Activated CD4-positive, alpha-beta memory T cell treated with anti-CD3 and anti-CD28 coated beads for 36 hours (primary cell): ENCODE measurements at places on chromosomes 4 and X. TPM values are rescaled to one million over a fixed set of nuclear protein-coding genes. Genes with fewer than 3 reads are reported as not detected.

MRFAP1 gene
- 122 TPM for total RNA-seq

PABPC1L2B gene
- total RNA-seq = not detected

IL21 gene
- total RNA-seq = 65.1 TPM

RHOXF2B gene
- not detected for total RNA-seq

SUPT20HL2 gene
- not detected for total RNA-seq

MSANTD1 gene
- 0.39 TPM for total RNA-seq

RASL11B gene
- total RNA-seq = 0.40 TPM

DNA sequence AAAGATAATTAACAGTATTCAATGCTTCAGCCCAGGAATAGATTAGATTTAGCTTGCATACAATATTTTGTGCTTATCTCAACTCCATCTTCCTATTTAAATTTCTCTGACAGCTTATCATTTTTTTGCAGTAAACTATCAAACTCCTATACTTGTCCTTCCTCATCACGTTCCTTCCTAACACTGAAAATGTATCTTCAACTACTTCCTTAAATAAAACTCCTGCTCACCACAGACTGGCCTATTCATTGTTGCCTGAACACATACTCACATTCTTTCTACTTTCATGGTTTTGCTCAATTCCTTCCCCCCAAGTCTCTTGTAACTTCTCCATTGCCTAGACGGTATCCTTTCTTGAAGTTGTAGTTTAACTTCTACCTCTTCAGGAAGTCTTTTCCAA lies 28.5 kb upstream of the PTPN13 start:
- peaks cover 7% of the 10 kb centered on the region for H3K4me1 ChIP-seq
- H3K36me3 ChIP-seq = no peaks in the 10 kb centered on the region
- DNase-seq = no peak
- no peak overlapping the region for H3K4me3 ChIP-seq

- no peak overlapping the region for H3K27ac ChIP-seq
- no peak for DNase-seq
- H3K27me3 ChIP-seq = no peaks in the 10 kb centered on the region
These were observed 97.1 kb downstream of the IQCM start for GRCh38 chr4:149718500-149718899.

- peaks cover 1% of the 10 kb centered on the region for H3K27me3 ChIP-seq
- no peak overlapping the region for H3K4me3 ChIP-seq
- no peaks in the 10 kb centered on the region for H3K4me1 ChIP-seq
- no peak for DNase-seq
- H3K36me3 ChIP-seq = no peaks in the 10 kb centered on the region
These were observed 441.2 kb upstream of the NR3C2 start for GRCh38 chr4:148883435-148883834.

GRCh38 chr4:186808630-186809018 lies 85.0 kb upstream of the FAT1 start:
- no peak for DNase-seq
- no peaks in the 10 kb centered on the region for H3K27me3 ChIP-seq
- H3K36me3 ChIP-seq = no peaks in the 10 kb centered on the region
- no peak overlapping the region for H3K27ac ChIP-seq
- H3K4me1 ChIP-seq = no peaks in the 10 kb centered on the region

- no peak for DNase-seq
- no peaks in the 10 kb centered on the region for H3K27me3 ChIP-seq
- no peaks in the 10 kb centered on the region for H3K4me1 ChIP-seq
- no peak overlapping the region for H3K27ac ChIP-seq
- no peak overlapping the region for H3K4me3 ChIP-seq
These were observed 194.8 kb upstream of the FAT1 start for GRCh38 chr4:186918466-186918865.

DNA sequence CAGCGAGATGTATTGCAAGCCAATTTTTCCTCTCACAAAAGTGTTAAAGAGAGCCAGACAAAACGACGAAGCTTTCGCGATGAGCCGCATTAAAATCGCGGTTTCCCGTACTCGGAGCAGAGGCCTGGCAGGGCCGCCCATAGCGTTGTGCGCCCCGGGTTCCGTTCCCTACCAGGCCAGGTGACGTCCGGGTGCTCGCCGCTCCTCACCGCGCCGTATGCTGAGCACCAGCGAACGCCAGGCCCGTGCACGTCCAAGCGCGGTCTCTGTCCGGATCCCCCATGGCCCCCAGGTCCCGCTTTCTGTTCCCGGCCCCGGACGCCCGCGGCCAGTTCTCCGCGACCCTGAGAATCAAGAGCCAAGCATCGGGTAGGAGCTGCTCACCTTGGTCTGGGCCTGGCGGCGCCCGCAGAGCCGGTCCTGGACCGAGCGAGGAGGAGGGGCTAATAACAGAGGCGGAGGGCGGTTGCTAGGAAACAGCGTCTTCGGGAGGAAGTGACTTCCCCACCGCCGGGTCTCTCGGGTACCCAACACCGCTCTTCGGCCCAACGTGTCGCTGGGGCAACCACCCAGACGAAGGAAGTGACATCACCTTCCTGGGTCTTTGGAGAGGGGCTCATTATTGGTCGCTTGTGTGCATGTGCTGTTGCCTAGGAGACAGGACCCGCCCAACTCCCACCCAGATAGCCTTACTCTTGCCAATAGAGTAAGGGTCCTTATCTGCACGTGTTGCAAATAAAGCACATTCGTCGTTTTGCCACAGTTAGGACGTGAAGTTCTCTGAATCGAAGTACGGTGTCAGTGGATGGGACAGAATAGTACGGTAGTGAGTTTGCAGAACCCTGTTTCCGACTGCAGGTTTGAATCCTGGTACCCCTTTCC lies at the start of gene MAP9:
Gene MAP9 (minus strand): TSS at position 579 of the 882 bp plus-strand sequence. CDS start 1,115 bp downstream, outside the sequence.
- H3K36me3 ChIP-seq = peaks cover 5% of the 10 kb centered on the region
- H3K27ac ChIP-seq = peak within 1 kb of the TSS; percentile 84
- H3K4me1 ChIP-seq = peaks cover 16% of the 10 kb centered on the region
- peak within 1 kb of the TSS; percentile 86 for H3K4me3 ChIP-seq
- H3K27me3 ChIP-seq = no peaks in the 10 kb centered on the region
- peak; percentile 92 for DNase-seq

GRCh38 chr4:1246901-1247863 lies 1.7 kb downstream of the CTBP1 start:
- H3K4me1 ChIP-seq = peaks cover 64% of the 10 kb centered on the region
- H3K27ac ChIP-seq = peak overlapping the region; percentile 92
- no peaks in the 10 kb centered on the region for H3K27me3 ChIP-seq
- peak; percentile 48 for DNase-seq
- H3K4me3 ChIP-seq = peak overlapping the region; percentile 87

DNA sequence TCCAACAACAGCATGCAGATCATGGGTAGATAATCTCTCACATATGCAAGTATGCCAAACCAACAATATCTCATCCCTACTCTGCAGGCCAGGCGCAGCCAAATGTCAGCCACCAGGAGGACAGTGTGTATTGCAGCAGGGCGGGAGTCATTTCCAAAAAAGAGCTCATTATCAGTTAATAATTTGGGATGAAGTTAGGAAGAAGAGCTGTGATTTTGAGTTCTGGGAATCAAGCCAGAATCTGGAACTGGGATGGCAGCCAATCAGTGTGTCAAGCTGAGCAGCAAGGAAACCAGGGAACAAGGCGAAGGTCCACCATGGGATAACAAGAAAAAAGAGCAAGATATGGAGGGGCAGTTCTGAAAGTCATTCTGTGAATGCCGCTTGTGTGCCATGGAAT lies 88.2 kb upstream of the CAMK2D start:
- H3K27ac ChIP-seq = no peak overlapping the region
- H3K4me1 ChIP-seq = no peaks in the 10 kb centered on the region
- no peaks in the 10 kb centered on the region for H3K36me3 ChIP-seq
- H3K4me3 ChIP-seq = no peak overlapping the region

GRCh38 chrX:9433596-9433995 lies 31.3 kb upstream of the TBL1X start:
- no peaks in the 10 kb centered on the region for H3K4me1 ChIP-seq
- H3K4me3 ChIP-seq = no peak overlapping the region
- H3K27ac ChIP-seq = no peak overlapping the region
- H3K27me3 ChIP-seq = no peaks in the 10 kb centered on the region
- no peak for DNase-seq

DNA sequence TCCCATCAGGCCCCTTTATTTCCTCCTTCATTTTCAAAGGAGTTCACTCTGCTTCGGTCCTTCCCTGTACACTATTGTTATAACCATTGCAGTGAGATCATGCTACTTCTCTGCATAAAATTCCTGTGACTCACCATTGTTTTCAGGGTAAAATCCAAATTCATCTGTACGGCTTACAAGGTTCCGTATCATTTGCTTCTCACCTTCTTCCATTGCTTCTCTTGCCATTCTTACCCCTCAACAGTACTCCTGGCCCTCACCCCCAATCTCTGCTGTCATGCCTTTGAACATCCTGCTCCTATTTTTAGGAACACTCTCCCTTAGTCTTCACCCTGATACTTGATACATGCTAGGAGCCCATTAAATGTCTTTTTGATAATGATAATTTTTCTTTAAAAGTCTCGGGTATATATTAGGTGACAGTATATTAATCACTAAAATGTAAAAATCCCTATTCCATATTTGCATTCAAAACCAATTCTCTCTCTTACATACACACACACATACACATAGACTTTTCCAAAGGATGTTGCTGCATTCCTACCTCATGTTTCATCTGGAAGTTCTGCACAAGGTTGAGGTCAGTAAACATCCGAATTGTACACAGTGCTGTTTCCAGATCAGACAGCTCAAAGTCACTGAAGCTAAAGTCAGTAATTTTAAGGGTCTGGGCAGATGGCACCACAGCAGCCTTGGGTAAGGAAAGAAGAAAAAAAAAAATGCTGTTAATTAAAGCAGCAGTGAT lies 103.4 kb downstream of the PDE5A start:
- H3K27ac ChIP-seq = no peak overlapping the region
- H3K36me3 ChIP-seq = peaks cover 19% of the 10 kb centered on the region
- H3K27me3 ChIP-seq = no peaks in the 10 kb centered on the region

DNA sequence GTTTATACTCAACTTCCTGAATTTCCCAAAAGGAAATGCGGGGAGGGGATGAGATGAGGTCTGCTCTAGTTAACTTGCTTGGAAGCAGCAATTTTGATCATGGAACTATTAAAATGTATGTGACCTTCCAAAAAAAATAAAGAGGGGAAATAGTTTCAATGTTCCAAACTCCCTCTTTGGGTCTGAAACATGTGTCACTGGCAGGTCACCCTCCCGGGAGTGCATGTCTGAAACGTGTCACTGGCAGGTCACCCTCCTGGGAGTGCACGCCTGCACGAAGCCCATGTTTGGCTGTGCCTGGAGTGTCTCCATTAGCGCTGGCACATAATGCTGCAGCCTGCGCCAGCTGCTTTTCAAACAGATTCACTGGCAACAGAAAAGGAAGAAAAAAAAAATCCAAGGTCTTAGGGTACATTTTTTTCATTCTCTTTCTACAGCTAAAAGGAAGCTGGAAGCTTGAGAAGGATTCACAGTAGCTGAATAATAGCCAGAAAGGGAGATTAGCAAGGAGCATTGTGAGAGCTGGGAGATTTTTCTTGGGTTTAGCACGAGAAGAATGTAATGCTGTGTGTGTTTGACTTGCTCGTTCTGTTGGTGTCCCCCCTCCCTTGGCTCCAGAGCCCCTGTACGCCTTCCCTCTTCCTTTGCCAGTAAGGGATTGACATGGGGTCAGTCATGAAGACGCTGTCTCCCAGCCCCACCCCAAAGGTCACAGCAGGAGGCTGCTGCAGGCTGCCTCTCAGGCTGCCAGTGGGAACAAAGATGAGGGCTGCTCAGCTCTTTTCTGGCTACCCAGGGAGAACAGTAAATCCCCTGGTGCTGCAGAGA lies 39.2 kb upstream of the TLR3 start:
- H3K27me3 ChIP-seq = peaks cover 21% of the 10 kb centered on the region
- H3K4me1 ChIP-seq = no peaks in the 10 kb centered on the region
- H3K27ac ChIP-seq = no peak overlapping the region
- DNase-seq = no peak
- H3K36me3 ChIP-seq = no peaks in the 10 kb centered on the region
- no peak overlapping the region for H3K4me3 ChIP-seq

DNA sequence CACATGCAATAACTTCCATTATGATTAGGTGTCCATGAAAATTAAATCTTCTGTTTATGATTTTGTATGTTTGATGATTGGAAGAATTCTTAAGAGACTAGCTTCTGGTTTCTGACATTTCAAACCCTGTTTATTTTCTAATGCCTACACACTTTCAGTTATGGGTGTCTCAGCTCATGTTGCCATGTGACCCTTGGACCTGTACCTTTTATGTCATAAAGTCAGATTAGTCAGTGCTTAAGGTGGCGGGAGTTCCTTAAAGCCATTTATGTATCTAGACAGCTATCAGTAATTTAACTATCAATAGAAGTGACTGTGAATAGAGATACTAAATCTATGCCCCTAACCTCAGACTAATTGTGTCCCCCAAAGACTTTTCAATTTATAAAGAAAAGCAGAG lies 155.6 kb downstream of the GBA3 start:
- H3K27ac ChIP-seq = no peak overlapping the region
- no peaks in the 10 kb centered on the region for H3K36me3 ChIP-seq

GRCh38 chrX:130878350-130879341 lies 24.4 kb downstream of the ENOX2 start:
- H3K27ac ChIP-seq = no peak overlapping the region
- DNase-seq = no peak
- no peaks in the 10 kb centered on the region for H3K27me3 ChIP-seq

GRCh38 chr4:173328236-173328901 lies 5.8 kb downstream of the HMGB2 start:
- no peaks in the 10 kb centered on the region for H3K27me3 ChIP-seq
- no peak for DNase-seq
- H3K27ac ChIP-seq = no peak overlapping the region
- peaks cover 9% of the 10 kb centered on the region for H3K4me1 ChIP-seq
- peaks cover 37% of the 10 kb centered on the region for H3K36me3 ChIP-seq

- DNase-seq = no peak
- peak overlapping the region; percentile 56 for H3K4me3 ChIP-seq
- H3K36me3 ChIP-seq = no peaks in the 10 kb centered on the region
- H3K27ac ChIP-seq = peak overlapping the region; percentile 95
- no peaks in the 10 kb centered on the region for H3K27me3 ChIP-seq
- H3K4me1 ChIP-seq = peaks cover 54% of the 10 kb centered on the region
These were observed 7.8 kb downstream of the DOCK11 start for GRCh38 chrX:118503260-118504041.

DNA sequence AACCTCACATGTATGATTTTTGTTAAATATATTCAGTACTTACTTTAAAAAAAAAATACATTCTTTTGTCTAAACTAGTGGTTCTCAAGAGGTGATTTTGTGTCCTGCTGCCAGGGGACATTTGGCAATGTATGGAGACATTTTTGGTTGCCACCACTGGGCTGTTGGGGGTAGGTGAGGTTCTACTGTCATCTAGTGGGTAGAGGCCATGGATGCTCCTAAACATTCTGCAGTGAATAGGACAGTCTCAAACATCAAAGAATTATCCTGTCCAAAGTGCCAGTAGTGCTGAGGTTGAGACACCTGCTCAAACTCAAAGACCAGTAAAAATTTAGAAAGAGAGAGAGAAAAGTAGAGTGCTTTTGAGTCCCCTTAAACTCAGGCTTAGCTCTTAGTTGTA lies 32.9 kb upstream of the PGM2 start:
- H3K4me3 ChIP-seq = no peak overlapping the region
- peak; percentile 12 for DNase-seq
- H3K27ac ChIP-seq = no peak overlapping the region
- H3K27me3 ChIP-seq = peaks cover under 1% of the 10 kb centered on the region
- peaks cover 3% of the 10 kb centered on the region for H3K36me3 ChIP-seq
- H3K4me1 ChIP-seq = no peaks in the 10 kb centered on the region

GRCh38 chrX:30278365-30278764 lies 30.8 kb downstream of the NR0B1 start:
- H3K27ac ChIP-seq = no peak overlapping the region
- H3K4me3 ChIP-seq = no peak overlapping the region
- no peaks in the 10 kb centered on the region for H3K4me1 ChIP-seq
- DNase-seq = no peak
- H3K36me3 ChIP-seq = no peaks in the 10 kb centered on the region
